ENCODE measurements at places on chromosomes 16 and 17. TPM values are rescaled to one million over a fixed set of nuclear protein-coding genes. Genes with fewer than 3 reads are reported as not detected.

GRCh38 chr17:32486701-32487472 is at the start of gene CDK5R1:
Gene CDK5R1 (plus strand): TSS chr17:32486993. CDS start chr17:32487621, 628 bp downstream.
- H3K4me3 ChIP-seq, result peak within 1 kb of the TSS; percentile 66
- no peaks in the 10 kb centered on the region for H3K27me3 ChIP-seq
- H3K36me3 ChIP-seq, result no peaks in the 10 kb centered on the region
- peak within 1 kb of the TSS; percentile 36 for H3K27ac ChIP-seq
- peaks cover 47% of the 10 kb centered on the region for H3K4me1 ChIP-seq
- peak; percentile 79 for ATAC-seq

GRCh38 chr17:70582777-70583176 is 413.4 kb downstream of the KCNJ2 start:
- H3K36me3 ChIP-seq, result no peaks in the 10 kb centered on the region
- no peak overlapping the region for H3K27ac ChIP-seq
- H3K4me1 ChIP-seq, result no peaks in the 10 kb centered on the region
- H3K4me3 ChIP-seq, result no peak overlapping the region
- ATAC-seq, result no peak

DNA sequence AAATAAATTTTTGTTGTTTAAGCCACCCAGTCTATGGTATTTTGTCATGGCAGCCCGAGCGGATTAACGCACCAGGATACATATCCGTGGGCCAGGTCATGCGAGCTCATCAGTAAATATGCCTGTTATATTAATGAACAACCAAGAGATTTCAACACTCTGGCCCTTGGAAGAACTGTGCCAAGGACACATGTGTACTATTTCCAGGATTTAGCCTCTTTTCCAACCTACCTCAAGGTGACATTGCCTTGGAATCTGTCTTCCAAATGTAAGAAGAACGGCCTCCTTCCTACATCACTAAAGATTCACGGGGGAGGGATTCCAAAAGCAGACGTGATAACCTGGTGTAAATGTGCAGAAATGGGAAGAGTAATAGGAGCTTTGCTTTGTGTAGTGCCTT is 72.8 kb upstream of the DYNLRB2 start:
- H3K4me1 ChIP-seq, result no peaks in the 10 kb centered on the region
- H3K27me3 ChIP-seq, result peaks cover 8% of the 10 kb centered on the region
- no peak for ATAC-seq
- H3K36me3 ChIP-seq, result no peaks in the 10 kb centered on the region
- H3K27ac ChIP-seq, result no peak overlapping the region

DNA sequence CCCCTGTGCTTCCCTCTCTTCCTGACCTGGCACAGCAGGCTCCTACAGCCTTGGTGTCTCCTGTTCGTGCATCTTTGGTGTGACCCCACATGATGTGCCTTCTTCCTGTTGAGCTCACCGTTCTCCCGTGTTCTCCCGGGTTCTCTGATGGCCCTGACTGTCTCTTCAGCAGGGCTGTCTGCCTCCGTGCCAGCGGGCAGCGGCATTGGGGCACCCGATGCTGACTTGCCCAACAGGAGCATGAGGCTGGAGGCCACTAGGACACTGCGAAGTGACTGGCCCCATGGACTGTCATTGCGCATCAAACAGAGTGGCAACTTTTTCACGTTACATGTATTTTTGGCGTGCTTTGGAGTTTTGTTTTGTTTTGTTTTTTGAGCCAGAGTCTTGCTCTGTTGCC is 22.4 kb downstream of the CRAMP1 start:
- no peak overlapping the region for H3K4me3 ChIP-seq
- H3K36me3 ChIP-seq, result no peaks in the 10 kb centered on the region
- H3K4me1 ChIP-seq, result no peaks in the 10 kb centered on the region
- no peak overlapping the region for H3K27ac ChIP-seq
- no peak for ATAC-seq
- H3K27me3 ChIP-seq, result no peaks in the 10 kb centered on the region

- no peak for ATAC-seq
- no peak overlapping the region for H3K4me3 ChIP-seq
- no peak overlapping the region for H3K27ac ChIP-seq
Measured at GRCh38 chr17:39765175-39765574, 27.4 kb downstream of the GRB7 start.

GRCh38 chr17:77327181-77327565 is 186.4 kb downstream of the SEC14L1 start:
- ATAC-seq, result no peak
- peaks cover 35% of the 10 kb centered on the region for H3K4me1 ChIP-seq
- H3K27me3 ChIP-seq, result no peaks in the 10 kb centered on the region
- peak overlapping the region; percentile 10 for H3K27ac ChIP-seq

MGRN1 gene
- total RNA-seq, result 67.0 TPM

GAS2L2 gene
- total RNA-seq, result 1.5 TPM

GRCh38 chr17:32386844-32387243 is 36.9 kb downstream of the ZNF207 start:
- no peaks in the 10 kb centered on the region for H3K27me3 ChIP-seq
- H3K27ac ChIP-seq, result no peak overlapping the region
- H3K4me1 ChIP-seq, result no peaks in the 10 kb centered on the region
- peaks cover 32% of the 10 kb centered on the region for H3K36me3 ChIP-seq
- no peak for ATAC-seq

DNA sequence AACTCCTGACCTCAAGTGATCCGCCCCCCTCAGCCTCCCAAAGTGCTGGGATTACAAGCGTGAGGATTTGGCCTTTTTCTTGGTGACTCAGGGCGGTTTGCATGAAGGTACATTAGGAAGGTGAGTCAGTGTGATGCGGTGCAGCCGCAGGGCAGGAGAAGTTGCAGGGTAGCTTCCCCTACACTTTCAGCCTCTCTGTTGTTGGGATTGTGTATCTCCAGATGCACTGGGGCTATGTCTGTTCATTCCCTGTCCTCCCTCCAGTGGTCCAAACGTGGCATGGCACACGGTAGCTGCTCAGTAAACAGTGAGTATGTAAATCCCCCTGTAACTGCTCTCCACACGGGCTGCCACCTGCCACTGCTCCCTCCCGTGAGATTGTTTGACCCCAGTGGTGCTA is 109.1 kb upstream of the CDC42EP4 start:
- no peak overlapping the region for H3K27ac ChIP-seq
- H3K36me3 ChIP-seq, result no peaks in the 10 kb centered on the region
- no peak overlapping the region for H3K4me3 ChIP-seq
- ATAC-seq, result no peak
- H3K27me3 ChIP-seq, result no peaks in the 10 kb centered on the region

- H3K27me3 ChIP-seq, result peaks cover 71% of the 10 kb centered on the region
- no peak overlapping the region for H3K27ac ChIP-seq
- ATAC-seq, result peak; percentile 83
Measured at GRCh38 chr17:8057691-8058114, 18.8 kb downstream of the ALOX15B start.

DNA sequence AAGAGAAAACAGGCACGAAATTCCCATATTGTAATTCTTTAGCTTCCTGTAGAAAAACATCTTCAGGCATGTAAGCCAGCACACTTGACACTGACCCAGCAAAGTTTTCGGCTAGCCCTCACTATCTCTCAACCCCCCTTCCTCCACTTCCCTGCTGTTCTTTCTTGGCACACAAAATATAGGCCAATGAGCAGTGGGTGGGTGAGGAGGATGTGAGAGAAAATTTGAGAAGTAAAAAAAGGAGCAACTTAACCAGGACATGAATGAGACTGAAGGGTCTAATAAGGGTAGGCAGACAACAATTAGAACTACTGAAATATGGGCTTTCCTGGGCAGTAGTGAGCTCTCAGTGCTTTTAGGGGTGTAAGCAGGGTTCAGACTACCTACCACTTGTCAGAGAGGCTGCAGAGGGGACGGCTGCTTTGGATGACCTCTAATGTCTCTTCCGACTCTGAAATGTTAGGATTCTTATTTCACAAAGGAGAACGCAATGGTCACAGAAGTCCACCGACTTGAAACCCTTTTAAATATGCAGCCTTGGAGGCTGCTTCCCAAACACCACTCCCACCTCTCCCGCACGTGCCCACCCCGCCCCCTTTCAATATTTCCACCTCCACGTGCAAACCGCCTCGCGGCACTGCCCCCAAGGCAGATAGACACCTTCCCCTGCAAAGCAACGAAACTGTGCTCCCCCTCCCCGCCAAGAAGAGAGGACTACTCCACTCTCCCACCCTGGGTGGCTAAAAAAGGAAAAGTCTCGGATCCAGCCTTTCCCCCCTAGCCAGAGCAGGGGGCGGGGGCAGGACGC is 889 bp downstream of the MBTD1 start:
- H3K4me1 ChIP-seq, result peaks cover 32% of the 10 kb centered on the region
- no peaks in the 10 kb centered on the region for H3K27me3 ChIP-seq
- peak overlapping the region; percentile 97 for H3K27ac ChIP-seq

- peak; percentile 6 for ATAC-seq
- no peaks in the 10 kb centered on the region for H3K36me3 ChIP-seq
- peak overlapping the region; percentile 89 for H3K27ac ChIP-seq
Measured at GRCh38 chr17:38451840-38452529, 23.7 kb downstream of the ARHGAP23 start.

CCL3 gene
- not detected for total RNA-seq

DDX5 gene
- 594 TPM for total RNA-seq

DNA sequence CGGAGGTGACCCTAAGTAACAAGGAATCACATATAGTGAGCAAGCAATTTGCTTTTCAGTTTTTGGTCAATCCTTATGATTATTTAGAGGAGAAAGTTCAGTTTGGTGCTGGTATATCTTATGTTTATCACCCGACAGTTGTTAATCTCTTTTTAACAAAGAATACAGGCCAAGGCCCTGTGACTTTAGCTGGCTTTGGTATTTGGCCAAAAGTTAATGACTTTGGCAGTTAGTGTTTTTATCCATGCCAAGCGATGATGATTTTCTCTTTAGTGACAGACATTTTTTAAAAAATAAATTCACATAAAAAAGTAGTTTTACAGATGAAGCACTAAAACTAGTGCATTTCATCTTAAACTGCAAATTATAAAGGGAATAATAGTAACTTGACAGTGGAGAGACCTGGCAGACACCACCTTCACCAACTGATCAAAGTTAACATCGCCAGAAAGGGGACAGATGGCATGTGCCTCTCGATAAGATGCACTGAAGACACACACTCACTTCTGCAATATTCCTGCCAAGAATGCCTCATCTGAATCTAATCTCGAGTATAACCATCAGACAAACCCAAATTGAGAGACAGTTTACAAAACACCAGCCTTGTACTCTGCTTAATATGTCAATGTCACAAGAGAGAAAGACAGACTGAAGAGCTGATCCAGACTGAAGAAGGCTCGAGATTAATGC is 6.9 kb downstream of the DEXI start:
- H3K36me3 ChIP-seq, result no peaks in the 10 kb centered on the region
- H3K4me3 ChIP-seq, result no peak overlapping the region
- no peak for ATAC-seq
- H3K27me3 ChIP-seq, result no peaks in the 10 kb centered on the region
- H3K27ac ChIP-seq, result peak overlapping the region; percentile 4

GRCh38 chr16:57938936-57939871 is 31.7 kb downstream of the CNGB1 start:
- H3K27ac ChIP-seq, result no peak overlapping the region
- H3K4me1 ChIP-seq, result no peaks in the 10 kb centered on the region
- no peaks in the 10 kb centered on the region for H3K36me3 ChIP-seq
- ATAC-seq, result peak; percentile 69
- peaks cover 13% of the 10 kb centered on the region for H3K27me3 ChIP-seq

DNA sequence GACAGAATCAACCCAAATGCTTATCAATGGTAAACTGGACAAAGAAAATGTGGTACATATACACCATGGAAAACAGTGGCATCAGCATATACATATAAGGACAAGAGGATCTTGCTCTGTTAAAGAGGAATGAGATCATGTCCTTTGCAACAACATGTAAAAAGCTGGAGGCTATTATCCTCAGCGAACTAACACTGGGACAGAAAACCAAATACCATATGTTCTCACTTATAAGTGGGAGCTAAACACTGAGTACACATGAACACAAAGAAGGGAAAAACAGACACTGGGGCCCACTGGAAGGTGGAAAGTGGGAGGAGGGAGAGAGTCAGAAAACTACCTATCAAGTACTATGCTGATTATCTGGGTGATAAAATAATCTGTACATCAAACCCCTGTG is 447.3 kb upstream of the MAF start:
- no peaks in the 10 kb centered on the region for H3K36me3 ChIP-seq
- peaks cover 15% of the 10 kb centered on the region for H3K4me1 ChIP-seq
- H3K4me3 ChIP-seq, result no peak overlapping the region
- H3K27ac ChIP-seq, result no peak overlapping the region
- ATAC-seq, result no peak
- no peaks in the 10 kb centered on the region for H3K27me3 ChIP-seq

DNA sequence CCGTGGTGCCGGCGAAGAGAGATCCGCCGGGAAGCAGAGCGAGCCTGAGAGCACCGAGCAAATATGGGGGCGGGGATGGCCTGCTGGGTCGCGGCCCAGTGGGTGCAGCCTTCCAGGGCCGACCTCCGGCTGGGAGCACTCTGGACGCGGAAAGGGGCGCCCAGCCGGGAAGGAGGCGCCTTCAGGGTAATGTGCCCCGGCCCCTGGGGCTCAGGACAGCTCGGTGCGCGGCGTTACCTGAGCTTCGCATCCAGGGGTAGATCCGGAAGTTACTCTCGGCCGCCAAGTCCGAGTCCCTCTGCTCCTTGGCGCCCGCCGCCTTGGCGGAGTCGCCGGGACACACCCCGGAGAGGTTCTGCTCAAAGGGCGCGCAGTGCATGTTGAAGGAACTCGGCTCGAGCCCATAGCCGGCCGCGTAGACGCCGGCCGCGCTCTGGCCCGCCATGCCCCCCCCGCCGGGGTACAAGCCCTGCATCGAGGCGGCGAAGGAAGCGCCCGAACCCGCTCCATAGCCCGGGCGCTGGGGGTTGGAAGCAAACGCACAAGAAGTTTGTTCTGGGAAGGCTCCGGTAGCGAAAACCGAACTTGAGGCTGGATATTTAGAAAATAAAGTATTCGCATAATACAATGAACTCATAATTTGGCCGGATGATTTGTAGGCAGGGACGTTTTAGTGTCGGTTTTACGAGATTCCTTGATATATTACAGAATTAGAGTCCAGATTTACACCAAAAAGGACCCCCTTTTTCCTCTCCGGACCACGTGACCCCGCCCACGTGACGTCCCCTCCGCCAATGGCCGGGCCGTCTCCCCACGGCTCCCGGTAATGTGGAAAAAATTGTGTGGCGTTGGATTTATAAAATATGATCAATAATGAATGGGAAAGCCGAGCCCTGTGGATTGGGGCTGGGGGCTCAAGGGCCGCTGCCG is at the start of gene HOXB7:
HOXB7 (minus strand) TSS at position 736 of the 930 bp plus-strand sequence; CDS start at position 637, 99 bp downstream.
- peak within 1 kb of the TSS; percentile 15 for H3K4me3 ChIP-seq
- H3K4me1 ChIP-seq, result no peaks in the 10 kb centered on the region
- peak; percentile 52 for ATAC-seq
- H3K36me3 ChIP-seq, result no peaks in the 10 kb centered on the region
- peak within 1 kb of the TSS; percentile 68 for H3K27ac ChIP-seq

All from gastroesophageal sphincter (tissue), 4 donors.